ENCODE measurements at places on chromosomes 12 and 14.
A peak's percentile ranks its signal among the peaks of the same experiment; 100 is the strongest.

DNA sequence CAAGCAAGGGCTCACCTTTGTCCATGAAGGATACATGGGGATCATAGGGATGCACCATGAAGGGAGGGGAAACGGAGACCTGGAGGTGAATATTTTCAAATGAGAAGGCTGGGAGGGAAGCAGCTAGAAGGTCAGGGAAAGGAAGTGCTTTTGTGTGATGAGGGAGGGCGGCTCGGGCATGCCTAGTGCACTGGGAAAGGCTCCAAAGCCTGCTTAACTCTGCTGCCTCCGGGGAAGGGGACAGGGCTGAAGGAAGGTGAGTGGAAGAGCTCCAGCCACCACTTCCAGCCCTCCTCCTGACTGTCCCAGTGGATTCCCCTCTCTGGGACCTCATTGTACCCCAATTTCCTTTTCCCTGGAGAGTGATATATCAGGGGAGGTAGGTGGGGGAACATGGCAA is 149.4 kb upstream of the PRMT8 start:
- DNase-seq: no peak

DNA sequence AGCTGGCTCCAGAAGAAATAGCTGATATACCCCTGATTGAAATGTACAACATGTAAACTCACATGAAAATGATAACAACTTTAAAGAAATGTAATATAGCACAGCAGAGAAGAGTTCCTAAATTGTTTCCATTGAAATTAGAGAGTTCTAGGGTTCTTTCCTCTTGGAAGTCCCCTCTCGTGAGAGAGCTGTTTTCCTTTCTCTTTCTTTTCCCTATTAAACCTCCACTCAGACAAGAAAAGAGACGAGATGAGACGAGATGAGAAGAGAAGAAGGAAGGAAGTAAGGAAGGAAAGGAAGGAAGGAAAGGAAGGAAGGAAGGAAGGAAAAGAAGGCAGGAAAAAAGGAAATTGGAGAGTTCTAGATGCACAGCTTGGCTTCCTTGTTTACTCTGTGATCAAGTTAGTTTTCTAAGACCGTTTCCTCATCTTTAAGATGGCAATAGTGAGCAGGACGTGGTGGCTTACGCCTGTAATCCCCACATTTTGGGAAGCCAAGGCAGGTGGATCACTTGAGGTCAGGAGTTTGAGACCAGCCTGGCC is 11.9 kb downstream of the DRAM1 start:
- DNase-seq: no peak

GRCh38 chr12:2341871-2342270 is 289.1 kb downstream of the CACNA1C start:
- DNase-seq: peak; percentile 93

- no peak for DNase-seq
Observed at GRCh38 chr12:63795944-63796343, 16.2 kb downstream of the RXYLT1 start.

GRCh38 chr12:77324416-77324762 is 259.0 kb upstream of the E2F7 start:
- DNase-seq: no peak

- no peak for DNase-seq
Observed at GRCh38 chr14:68312884-68313610, 479.8 kb downstream of the ZFP36L1 start.

DNA sequence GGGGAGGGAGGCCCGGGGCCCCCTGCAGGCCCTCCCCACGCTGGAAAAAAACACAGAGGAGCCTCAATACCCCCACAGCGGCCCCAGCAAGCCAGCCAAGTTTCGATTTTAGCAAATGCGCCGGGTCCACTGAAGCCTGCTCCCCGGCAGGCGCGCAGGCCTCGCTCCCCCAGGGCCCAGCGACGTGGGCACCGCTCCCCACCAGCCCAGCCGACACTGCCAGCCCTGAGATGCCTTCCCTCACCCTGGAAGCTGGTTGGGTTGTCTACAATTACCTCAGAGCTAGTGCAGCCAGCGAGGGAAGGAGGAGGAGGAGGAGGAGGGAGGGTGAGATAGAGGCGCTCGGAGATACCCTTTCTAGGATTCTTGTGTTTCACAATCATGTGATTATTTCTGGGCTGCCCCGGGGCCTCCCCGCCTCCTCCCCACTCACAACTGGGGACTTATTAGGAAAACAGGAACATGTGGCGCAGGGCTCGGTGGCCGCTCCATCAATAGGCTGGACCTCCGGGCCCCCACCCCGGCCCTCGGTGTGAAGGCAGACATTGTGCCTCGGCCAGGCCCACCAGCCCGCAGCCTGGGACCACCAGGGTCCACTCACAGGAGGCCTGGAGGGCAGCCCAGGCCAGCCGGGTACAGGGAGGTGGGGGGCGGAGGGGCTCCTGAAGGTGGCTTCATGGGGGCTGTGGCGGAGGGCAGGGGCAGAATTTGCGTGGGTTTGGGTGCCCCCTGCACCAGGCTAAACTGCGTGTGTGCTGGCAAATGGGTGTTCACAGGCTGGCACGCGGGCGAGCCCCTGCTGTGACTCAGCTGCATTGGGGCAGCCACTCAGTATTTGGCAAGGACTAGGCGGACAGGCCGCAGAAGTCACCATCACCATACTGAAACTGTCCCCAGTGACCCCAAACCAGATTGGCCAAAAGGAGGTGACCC is 109.9 kb downstream of the NCOR2 start:
- peak; percentile 96 for DNase-seq

GRCh38 chr12:27158297-27158696 is 75.9 kb upstream of the C12orf71 start:
- no peak for DNase-seq

GRCh38 chr12:29241821-29242591 is 92.9 kb downstream of the FAR2 start:
- peak; percentile 99 for DNase-seq

- DNase-seq: peak; percentile 72
Observed at GRCh38 chr14:103361867-103362266, 23.3 kb upstream of the MARK3 start.

DNA sequence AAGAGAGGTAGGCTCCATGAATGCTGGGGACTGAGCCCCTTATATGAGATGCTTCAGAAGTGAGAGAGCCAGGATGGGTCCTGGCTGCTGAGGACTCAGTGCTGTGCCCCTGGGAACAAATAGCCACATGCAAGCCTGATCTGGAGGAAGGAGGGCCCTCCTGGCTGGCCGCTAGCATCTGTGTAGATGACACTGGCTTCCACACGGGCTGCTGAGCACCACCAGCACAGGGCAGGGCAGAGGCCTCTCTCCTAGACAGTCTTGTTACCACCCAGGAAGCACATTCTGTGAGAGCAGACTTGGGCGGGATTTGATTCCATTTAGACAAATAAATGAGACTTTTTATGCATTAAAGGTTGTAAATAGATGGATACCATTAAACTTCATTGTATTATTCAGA is 48.0 kb downstream of the ZNF664 start:
- no peak for DNase-seq

- peak; percentile 92 for DNase-seq
Observed at GRCh38 chr12:124852329-124852831, 11.3 kb downstream of the SCARB1 start.

- DNase-seq: no peak
Observed at GRCh38 chr12:38783304-38783703, 122.1 kb downstream of the CPNE8 start.

GRCh38 chr14:104972301-104973134 is 5.7 kb downstream of the AHNAK2 start:
- no peak for DNase-seq

GRCh38 chr12:67764946-67765619 is 116.5 kb downstream of the DYRK2 start:
- DNase-seq: no peak

GRCh38 chr14:51219473-51220448 is 20.3 kb upstream of the TMX1 start:
- DNase-seq: peak; percentile 45

DNA sequence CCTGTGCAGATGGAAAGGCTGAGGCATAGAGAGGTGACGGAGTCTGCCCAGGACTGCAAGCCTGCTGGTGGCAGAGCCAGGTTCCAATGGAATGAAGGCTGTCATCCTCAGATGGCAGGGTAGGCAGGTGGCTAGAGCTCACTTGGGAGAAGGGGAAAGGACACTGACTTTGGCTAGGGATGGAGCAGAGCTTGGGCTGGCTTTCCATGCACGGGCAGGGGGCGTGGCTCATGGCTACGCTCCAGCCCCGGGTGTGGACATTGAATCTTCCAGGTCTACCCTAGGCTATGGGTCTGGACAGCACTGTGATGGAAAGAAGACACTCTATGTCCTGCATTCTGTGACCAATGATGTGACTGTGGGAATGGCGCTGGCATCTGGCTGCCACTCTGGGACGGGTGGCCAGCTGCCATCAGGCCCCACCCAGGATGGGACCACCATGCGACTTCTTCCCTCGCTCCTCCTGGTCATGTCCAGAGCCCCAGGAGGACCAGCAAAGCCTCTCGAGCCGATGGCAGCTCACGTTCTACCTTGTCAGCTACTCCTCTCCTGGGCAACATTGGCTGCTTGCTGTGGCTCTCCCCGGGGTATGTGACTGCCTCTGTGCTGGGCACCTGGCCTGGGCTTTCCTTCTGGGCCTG is 398.7 kb downstream of the TMEM121 start:
- DNase-seq: no peak

- DNase-seq: no peak
Observed at GRCh38 chr12:6548966-6549683, 6.7 kb downstream of the IFFO1 start.

DNA sequence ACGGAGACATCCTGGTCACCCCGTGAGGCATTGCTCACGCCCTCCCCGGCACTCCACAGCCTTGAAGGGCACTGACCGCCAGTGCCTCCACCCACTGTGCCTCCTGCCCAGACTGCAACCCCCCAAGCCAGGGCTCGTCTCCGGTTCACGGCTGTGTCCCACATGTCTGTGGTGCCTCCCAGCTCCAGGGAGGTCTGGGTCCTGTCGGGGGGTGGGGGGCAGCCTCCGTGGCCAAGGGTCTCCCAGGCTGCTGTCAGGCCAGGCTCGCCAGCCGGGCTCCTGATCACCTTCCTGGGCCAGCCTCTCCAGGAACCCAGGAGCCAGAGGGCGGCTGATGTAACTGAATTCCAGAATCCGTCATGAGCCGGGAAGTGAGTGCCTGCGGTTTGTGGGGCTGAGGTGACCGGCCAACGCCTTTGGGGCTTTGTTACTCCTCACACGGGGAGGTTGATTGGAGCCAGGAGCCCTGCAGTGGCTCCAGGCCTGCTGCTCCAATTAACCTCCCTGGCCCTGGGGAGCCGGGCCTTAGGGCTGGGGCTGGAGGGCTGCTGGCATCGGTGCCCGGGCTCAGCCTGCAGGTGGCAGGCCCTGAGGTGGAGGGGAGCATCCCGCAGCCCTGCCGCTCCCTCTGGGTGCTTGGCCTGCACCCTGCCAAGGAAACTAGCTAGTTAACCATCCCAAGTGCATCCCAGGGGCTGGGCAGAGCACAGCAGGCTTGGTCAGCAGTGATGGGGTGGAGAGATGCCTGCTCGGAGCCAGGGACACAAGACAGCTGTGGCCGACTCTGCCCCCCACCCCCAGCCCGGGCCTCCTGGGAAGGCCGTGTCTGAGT is 36.4 kb upstream of the FBRSL1 start:
- no peak for DNase-seq

DNA sequence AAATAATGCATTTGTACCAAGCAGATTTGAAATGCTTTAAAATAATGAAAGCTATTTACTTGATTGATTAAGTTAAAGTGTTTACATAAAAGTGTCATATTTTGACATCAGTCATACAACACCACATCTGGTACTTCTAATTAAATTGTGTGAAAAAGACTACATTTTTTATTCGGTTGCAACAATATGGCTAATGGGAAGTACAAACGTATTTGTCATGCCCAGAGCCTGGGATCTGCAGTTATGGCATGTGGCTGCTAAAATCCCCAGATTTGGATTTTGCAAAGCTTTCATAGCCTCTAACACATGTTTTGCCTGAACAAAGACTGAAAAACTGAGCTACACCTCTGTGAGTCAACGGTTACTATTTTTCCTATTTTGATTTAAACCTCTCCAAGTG is 66.6 kb downstream of the LLPH start:
- DNase-seq: no peak

GRCh38 chr14:70641548-70642302 is at the start of gene TTC9:
Gene TTC9 (plus strand): TSS chr14:70641916. CDS start chr14:70642130, 214 bp downstream.
- no peak for DNase-seq

DNA sequence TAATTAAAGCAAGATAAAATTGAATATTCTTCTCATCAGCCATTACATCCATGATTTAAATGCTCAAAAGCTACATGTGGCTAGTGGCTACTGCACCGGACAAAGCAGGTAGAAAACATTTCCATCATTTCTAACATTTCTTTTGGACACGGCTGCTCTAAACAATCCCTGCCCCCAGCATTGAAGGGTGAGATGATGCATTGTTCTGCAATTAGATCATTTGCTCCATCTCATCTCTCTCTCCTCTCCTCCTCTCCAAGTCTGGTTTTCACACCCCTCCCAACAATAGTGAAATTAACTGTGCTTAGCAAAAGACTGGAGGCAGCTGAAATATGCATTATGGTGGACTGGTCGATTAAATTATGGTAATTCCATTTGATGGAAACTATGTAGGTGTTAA is 288.5 kb downstream of the KSR2 start:
- DNase-seq: no peak

- no peak for DNase-seq
Observed at GRCh38 chr12:5160827-5161226, 117.1 kb downstream of the KCNA5 start.

- peak; percentile 26 for DNase-seq
Observed at GRCh38 chr12:51009056-51009440, 17.1 kb downstream of the SLC11A2 start.

- DNase-seq: peak; percentile 41
Observed at GRCh38 chr12:47652521-47653234, 53.2 kb downstream of the RPAP3 start.

GRCh38 chr14:75077794-75078193 is 8.4 kb downstream of the ZC2HC1C start:
- DNase-seq: no peak

DNA sequence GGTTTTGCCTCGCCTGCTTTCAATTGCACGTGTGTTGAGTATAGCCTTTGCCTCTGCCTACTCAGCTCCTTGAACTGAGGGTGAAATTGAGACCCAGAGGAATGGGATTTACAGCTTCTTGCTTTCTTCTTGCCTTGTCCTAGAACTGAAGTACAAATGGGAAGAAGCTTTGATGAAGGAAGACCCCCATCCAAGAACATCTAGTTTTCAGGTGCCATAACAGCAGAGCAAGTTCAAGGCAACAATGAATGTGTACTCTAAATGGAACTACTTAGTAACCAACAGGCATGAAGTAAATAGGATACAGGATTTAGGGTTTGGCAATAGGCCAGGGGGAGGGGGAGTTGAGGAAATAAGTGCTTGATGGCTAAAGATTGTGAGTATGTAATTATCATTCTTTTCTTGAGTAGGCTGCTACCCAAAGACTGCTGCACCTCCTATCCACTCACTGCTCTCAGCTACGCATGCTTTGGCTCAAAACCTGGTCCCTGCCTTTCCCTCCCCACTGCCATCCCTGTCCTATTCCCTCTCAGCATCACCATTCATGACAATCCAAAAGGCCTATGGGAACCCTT is 2.1 kb downstream of the GPX2 start:
- no peak for DNase-seq

DNA sequence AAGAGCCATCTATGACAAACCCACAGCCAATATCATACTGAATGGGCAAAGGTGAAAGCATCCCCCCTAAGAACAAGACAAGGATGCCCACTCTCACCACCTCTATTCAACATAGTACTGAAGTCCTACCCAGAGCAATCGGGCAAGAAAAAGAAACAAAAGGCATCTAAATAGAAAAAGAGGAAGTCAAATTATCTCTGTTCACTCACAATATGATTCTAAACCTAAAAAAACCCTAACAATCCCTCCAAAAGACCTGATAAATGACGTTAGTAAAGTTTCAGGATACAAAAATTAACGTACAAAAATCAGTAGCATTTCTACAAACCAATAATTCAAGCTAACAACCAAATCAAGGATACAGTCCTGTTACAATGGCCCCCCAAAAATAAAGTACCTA is 26.9 kb downstream of the MDM1 start:
- no peak for DNase-seq

GRCh38 chr14:44053422-44053821 is 453.7 kb downstream of the FSCB start:
- DNase-seq: no peak
